Activated CD8-positive, alpha-beta memory T cell treated with anti-CD3 and anti-CD28 coated beads, Interleukin-2, amount 10 ng/mL, durations not matched to agents 7 days and 5 days (primary cell): ENCODE measurements at places on chromosomes 4 and X.

- no peak for DNase-seq
Observed at GRCh38 chr4:73613130-73613529, 7.1 kb downstream of the RASSF6 start.

GRCh38 chr4:132827522-132827921 lies 321.6 kb upstream of the PCDH10 start:
- DNase-seq = no peak

DNA sequence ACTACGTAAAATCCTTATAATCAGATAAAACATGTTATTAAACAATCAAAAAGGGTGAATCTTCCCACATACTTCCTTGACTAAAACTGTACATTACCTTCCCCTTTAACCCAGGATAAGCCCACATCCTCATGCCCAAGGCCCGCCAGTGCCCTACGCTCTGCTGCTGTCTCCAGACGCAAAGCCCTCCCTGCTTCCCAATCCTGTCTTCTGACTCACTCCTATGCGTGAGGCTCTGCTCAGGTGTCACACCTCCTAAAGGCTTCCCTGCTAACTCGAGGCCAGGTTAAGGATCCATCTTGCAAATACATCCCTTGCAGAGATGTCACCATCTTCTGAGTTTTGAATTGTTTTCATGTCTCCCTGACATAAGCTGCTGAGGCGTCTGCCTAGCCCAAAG lies 61.6 kb downstream of the STX18 start:
- no peak for DNase-seq

DNA sequence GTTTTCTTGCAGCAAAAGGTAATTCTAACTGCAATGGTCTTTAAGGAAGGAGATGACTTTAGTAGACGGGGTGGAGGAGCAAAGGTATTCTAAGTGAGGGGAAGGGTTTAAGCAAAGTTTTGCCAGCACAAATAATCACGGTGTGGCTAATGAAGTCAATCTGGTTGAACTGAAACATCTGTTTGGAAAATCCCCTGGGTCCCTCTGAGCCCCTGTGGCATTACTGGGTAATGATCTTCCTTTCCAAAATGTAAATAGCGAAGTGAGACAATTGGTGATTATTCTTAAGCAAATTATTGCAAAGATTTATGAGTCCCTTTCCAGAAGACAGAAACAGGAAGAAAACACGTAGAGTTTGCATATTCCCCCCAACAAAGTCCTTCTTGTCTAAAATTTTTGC lies 47.2 kb downstream of the FGFBP1 start:
- no peak for DNase-seq

DNA sequence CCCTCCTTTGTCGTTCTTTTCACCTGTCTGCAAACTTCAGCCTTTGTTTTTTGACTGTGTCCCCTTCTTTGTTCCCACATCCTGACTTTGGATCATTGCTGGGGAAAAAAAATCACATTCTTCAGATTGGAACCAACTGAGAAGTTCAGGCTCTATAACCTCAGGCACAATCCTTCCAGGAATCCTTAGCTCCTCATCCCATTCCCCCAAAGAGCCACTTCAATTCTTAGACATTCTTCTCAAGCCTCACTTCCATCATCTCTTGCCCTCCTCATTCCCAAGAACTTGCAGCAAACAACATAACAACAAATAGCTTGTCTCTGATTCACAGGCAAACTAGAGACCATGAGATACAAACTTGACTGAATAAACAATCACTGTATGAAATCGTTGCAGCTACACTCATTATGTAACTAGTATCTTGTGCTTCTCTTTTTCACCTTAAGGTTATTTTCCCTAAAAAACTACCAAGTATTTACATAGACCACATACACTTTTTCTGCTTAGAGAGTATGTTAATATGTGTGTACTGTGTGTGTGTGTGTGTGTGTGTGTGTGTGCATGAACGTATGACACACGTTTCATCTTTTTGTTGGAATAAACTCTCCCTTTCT lies 26.4 kb upstream of the PGM2 start:
- no peak for DNase-seq

- DNase-seq = no peak
Observed at GRCh38 chr4:16192631-16193518, 33.4 kb downstream of the TAPT1 start.

- DNase-seq = peak; percentile 43
Observed at GRCh38 chr4:73257651-73258435, 755 bp downstream of the ANKRD17 start.

- no peak for DNase-seq
Observed at GRCh38 chrX:120664081-120664480, 34.2 kb upstream of the C1GALT1C1 start.

DNA sequence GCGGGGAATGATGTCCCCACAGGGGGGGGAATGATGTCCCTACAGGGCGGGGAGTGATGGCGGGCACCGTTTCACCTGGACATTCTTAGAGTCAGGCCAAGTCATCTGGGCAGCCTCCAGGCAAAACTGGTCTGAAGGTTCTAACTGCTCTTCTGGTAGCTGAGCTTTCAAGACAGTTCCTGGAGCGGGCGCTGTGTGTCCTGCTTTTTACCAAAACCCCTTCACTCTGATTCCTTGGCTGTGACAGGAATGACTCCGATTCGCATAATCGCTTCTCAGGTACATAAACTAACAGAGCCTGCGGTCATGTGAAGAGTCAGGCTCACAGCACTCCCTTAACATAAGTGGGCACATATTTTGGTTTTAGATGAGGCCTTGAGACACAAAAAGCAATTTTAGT lies 836.0 kb downstream of the TRIML1 start:
- DNase-seq = no peak

- peak; percentile 67 for DNase-seq
Observed at GRCh38 chrX:136627409-136627808, 20.5 kb upstream of the CD40LG start.

DNA sequence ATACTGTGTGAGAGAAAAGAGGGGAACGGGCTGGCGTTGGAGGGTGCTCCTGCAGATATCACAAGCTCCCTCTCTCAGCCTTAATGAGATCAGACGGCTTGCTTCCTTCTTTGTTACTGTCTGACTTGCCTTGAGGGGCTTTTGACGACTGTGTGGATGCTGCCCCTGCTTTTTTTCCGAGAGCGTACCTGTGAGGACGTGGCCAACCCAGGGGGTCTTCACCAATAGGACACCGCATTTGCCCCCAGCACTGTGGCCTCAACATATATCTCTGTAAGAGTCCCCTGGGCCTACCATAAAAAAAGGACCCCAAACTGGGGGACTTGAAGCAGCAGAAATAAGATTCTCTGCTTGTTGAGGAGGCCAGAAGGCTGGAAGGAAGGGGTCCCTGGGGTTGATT lies 143.9 kb downstream of the SHOX start:
- no peak for DNase-seq

- no peak for DNase-seq
Observed at GRCh38 chrX:152821145-152821765, 9.3 kb downstream of the CETN2 start.

- no peak for DNase-seq
Observed at GRCh38 chr4:22174640-22175039, 226.1 kb upstream of the KCNIP4 start.

- no peak for DNase-seq
Observed at GRCh38 chr4:65624651-65625050, 45.6 kb downstream of the EPHA5 start.

- DNase-seq = no peak
Observed at GRCh38 chrX:10518073-10518472, 102.3 kb downstream of the MID1 start.

- peak; percentile 8 for DNase-seq
Observed at GRCh38 chr4:39502019-39502663, 25.1 kb downstream of the UGDH start.

DNA sequence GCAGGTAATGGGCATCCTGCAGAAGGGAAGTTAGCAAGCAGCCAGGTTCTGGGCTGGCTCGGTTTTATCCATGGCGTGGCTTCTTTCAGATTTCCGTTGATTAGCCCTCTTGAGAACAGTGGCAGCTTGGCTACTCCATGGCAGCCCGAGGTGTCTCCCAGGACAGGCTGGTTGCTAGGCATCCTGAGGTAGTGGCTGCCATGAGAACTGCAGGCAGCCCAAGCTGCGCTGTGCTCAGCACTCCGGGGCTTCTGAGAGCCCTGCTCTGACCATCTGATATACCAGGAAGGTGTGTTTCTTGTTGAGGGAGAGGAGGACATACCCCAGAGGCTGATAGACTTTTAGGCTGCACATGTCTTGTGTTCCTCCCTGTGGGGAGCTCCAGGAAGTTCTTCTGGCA lies 253.4 kb upstream of the CASK start:
- no peak for DNase-seq

- DNase-seq = no peak
Observed at GRCh38 chr4:99013884-99014523, 18.5 kb downstream of the METAP1 start.
